Neural progenitor cell (in vitro differentiated cells): ENCODE measurements at places on chromosomes 1 and 21.

- no peak for DNase-seq
These were observed 49.1 kb downstream of the DMAP1 start for GRCh38 chr1:44262414-44262813.

GRCh38 chr1:239997515-239998311 is 94.0 kb upstream of the FMN2 start:
- DNase-seq = peak; percentile 83

DNA sequence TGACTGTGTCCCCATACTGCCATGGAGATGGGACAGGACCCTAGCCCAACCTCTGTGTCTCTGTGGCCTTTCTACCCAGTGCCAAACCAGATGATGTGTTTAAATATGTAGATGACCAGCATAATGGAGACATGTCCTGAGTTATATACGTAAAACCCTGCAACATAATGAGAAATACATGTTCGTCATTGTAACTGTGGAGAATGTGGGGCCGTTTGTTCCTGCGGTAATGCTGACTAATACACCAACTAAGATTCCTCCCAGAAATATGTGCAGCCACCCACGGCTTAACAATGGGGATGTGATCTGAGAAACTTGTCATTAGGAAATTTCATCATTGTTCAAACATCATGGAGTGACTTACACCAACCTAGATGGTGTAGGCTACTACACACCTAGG is 71.7 kb upstream of the SIM2 start:
- no peak for DNase-seq

DNA sequence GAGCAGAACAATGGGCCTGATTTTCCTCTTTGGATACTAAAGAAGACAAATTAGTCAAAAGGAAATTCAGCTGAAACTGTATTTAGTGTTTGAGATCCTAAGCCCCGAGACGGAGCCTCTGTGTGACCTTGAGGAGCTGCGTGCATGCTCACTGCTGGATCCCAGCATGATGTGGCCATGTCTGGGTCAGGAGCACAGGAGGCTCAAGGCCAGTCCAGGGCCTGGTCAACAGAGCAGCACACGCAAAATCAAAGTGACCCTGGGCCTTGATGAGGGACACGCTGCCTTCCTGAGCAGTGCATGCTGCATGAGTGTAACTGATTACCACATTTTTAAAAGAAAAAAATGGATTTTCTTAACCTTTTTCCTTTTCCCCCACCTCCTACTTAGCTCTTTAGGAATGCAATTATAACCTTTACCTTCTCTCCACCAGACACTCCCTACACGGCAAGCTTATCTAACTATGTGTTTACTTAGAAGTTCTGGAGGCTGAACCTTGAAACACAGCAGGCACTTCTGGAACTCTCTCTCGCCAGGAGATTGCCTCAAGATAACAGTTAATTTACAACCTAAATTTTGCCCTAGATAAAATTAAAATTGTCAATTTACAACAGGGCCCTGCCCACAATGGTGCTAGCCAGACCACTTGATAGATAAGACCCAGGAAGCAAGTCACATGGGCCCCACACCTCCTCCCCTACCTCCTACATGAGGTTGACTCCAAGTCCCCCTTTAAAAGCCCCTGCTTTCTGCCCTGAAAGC is 144.6 kb downstream of the LRIG2 start:
- DNase-seq = no peak

DNA sequence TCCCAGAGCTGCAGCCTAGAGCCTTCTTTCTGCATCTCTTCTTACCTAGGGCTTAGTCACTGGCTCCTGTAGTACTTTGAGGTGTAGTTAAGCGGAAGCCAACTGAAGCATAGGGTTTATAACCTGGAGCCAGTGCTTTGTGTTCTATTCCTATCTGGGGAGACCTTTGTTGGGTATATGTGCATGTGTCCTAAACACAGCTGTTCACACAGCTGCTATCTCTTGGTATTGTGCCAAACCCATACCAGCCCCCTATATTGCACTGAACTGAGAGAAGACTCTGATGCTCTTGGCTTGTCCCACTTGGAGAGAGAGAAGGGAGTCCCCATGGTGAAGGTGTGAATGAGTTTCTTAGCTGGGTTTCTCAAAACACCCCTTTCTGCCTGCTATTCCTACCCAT is 17.2 kb upstream of the NFASC start:
- DNase-seq = no peak

- DNase-seq = no peak
These were observed 20.4 kb upstream of the SCAF4 start for GRCh38 chr21:31752352-31752751.

DNA sequence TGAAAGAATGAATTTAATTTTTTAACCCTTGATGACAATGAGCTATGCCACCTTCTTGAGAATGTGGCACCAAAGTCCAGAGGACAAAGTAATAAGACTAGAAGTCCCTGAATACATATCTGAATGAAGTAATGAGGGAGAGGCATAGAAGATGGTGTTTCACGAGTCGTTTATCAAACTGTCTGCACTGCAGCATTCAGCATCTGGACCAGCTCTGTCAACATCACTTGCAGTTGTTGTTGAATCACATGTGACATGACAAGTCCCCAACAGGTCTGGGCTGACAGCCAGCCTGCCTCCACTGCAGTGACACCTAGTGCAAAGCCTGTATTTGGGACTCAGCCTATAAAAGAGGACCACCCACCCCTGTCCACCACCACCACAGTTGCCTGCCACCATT is 17.3 kb upstream of the GALNT2 start:
- no peak for DNase-seq

DNA sequence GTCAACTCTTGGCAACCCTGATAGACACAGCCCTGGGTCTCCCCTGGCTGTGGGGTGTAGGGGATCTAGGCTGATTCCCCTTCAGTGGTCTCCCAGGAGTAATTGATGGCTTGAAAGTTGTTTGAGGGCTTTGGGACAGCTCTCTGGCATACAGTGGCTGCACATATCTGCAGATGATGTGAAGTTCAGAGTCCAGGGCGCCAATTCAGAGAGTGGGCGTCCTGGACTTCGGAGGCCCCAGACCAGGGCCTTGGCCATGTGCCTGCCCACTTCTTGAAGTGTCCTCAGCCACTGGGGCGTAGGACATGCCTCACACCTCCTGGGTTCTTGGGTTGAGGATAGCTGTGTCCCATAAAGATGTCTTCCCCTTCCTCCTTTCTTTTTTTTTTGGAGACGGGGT is 2.6 kb downstream of the INAVA start:
- no peak for DNase-seq

DNA sequence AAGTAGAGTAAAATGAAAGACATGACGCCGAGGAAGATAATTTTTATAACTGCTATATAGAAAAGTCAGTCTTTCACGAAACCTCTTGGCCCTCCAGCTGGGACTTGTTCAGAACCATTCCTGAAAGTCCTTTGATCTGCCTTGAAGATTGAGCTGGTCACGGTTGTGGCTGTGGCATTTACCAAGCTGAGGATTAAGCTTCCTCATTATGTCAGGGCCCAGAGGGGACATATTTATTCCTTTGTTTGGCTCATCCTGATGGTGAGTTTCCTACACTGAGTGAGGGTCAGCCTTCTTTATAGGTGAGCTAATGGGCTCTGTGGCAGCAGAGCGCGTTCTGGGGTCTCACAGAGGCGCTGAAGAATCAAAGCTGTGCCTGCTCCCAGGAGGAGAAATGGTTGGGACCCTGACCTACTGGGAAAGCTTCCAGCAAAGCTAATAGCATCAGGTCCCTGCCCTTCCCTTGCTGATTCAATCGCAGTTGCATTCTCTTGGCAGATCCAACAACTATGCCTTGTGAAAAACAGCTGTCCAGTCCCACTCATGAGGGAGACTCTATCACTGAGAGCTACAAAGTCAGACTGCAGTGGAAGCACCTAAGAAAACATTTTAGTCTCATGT is 43.2 kb upstream of the PBX1 start:
- peak; percentile 36 for DNase-seq

DNA sequence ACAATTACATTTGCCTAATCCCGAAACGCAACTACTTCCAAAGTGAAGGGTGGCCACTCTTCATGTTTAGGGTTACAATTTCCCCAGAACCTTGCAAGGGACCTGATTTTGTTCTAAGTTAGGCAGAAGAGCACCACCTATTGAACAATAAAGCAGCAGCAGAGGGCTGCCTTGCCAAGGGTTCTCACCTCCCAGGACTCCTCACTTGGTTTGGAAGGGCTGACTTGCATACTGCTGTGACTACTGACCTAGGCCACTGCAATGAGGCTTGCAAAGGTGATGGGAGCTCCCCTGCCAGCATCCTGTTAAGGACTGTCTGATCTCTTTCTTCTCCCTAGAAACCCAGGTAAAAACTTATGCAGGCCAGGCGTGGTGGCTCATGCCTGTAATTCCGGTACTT is 14.2 kb downstream of the MTOR start:
- DNase-seq = no peak

GRCh38 chr1:214941061-214941460 is 141.5 kb upstream of the KCNK2 start:
- no peak for DNase-seq

DNA sequence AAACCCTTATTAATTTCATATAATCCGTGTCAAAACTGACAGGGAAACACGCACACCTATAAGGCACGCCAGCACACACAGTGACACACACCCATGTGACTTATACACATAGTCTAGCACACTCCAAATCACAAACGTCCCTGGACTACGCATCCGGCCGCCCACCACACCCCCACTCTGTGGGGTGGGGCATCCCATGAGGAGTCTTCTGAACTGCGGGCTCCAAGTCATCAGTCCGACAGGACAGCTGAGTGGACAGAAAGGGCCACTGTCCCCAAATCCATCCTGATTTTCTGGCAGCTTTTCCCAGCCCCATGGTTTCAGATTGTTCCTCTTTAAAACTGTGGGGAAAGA is 829 bp downstream of the PEA15 start:
- DNase-seq = peak; percentile 49

- DNase-seq = no peak
These were observed 24.0 kb downstream of the NSUN4 start for GRCh38 chr1:46364612-46365011.

GRCh38 chr1:103372866-103373265 is 152.6 kb upstream of the RNPC3 start:
- DNase-seq = no peak

- DNase-seq = no peak
These were observed 66.6 kb downstream of the DIRAS3 start for GRCh38 chr1:67983867-67984266.

DNA sequence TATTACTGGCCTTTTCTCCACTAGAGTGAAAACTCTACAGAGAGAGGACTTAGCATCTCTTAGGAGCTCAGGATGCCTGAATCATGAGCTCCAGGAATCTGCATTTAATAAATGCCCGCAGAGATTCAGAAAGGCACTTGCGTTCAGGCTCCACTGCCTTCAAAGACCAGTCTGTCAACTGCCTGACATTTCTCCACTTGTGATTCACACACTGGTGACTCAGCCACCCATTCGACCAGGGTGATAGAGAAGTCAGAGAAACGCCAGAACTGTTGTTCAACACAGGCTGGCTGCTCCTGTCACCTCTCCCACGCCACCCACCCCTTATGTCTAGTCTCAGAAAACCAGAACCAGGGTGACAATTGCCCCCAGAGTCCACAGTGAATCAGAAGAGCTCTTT is 26.9 kb upstream of the LBR start:
- DNase-seq = no peak

DNA sequence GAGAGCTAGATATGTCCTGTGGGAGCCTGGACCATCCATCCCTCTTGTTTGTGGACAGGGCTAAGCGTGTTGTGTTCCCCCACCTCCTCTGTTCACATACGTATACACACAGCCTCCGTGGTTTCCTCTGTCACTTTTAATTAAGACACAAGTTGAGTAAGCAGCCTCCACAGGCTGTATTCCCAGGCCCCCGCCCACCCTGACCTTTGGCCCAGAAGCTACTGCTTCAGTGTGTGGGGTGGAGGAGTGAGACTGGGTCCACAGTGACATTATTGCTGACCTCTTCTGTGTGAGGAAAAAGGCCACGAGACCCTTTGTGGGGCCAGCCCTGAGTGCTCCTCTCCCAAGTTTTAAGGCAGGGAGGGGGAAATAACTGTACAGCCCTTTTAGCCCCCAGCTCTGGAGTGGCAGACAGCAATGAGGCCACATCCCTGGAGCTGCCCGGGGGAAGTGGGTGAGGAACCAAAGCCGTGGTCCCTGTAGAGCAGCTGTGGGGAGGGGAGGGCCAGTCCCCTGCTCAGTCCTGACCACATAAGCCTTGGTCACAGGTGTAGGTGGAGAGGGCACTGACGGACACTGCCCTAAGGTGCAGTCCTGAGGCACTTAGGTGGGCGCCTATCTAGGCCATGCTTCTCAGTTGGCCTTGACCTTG is 4.4 kb downstream of the ELOVL1 start:
- no peak for DNase-seq

GRCh38 chr1:51968632-51969031 is 21.9 kb downstream of the RAB3B start:
- DNase-seq = no peak

DNA sequence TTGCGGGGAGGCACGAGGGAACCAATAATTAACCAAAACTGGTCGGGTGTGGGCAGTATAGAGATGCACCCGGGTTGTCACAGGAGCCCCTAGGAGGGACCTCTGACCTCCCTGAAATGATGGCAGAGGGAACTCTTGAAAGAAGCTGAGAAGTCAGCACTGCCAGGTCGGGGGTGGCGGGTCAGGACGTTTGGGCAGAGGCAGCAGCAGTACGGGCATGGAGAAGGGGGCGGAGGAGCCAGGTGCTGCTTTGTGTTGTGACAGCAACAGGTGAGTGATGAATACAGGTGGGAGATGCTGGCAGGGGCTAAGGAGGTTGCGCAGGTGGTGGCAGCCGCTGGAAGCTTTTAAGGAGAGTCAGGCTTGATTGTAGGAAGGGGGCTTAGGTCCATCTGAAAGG is 11.7 kb downstream of the TNFRSF1B start:
- DNase-seq = no peak

DNA sequence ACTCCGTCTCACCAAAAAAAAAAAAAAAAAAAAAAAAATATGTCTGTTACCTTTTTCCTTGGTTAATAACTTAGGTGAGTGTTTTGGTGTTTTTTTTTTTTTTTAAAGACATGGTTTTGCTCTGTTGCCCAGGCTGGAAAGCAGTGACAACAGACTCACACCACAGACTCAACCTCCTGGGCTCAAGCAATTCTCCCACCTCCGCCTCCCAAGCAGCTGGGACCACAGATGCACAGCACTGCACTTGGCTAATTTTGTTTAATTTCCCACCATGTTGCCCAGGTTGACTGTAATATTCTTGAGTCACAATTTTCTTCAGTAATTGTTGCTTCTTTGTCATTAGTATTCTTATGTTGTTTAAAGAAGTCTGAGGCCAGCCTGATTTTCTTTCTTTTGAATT is 149.2 kb upstream of the SYT6 start:
- no peak for DNase-seq

DNA sequence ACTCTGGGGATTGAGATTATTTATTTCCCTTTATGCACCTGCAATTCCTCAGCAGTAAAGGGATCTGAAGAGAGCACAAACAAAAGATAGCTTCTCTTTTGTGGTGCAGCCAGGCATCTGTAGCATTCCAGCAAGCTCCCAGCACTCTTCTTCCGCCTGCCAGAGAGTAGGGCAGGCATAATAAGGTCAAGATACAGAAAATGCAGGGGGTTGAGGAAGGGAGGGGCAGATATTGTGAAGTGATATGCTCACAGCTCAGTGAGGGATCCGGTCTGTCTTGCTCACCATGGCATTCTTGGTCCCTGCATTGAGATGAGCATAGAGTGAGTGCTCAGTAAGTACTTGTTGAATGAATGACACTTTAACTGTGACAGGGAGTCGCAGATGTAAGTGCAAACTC is 23.9 kb downstream of the FASLG start:
- DNase-seq = peak; percentile 67

- DNase-seq = no peak
These were observed 59.4 kb downstream of the GPR137B start for GRCh38 chr1:236201786-236202185.

- DNase-seq = no peak
These were observed 5.1 kb downstream of the PMF1 start for GRCh38 chr1:156217871-156218270.

GRCh38 chr1:225950905-225951497 is 10.0 kb upstream of the LEFTY2 start:
- DNase-seq = no peak
